ENCODE measurements at places on chromosomes 6 and 20. TPM values are rescaled to one million over a fixed set of nuclear protein-coding genes. Genes with fewer than 3 reads are reported as not detected.

TNNC2 gene
- total RNA-seq, result not detected

MED23 gene
- total RNA-seq, result 20.1 TPM

MEI4 gene
- 0.11 TPM for total RNA-seq

IMPG1 gene
- not detected for total RNA-seq

TMEM200A gene
- total RNA-seq, result not detected

KIAA0408 gene
- total RNA-seq, result 5.9 TPM

GNAS-AS1 gene
- 1.3 TPM for total RNA-seq

NOX3 gene
- not detected for total RNA-seq

HECA gene
- 11.8 TPM for total RNA-seq

GRCh38 chr20:1002682-1003561, 811 bp upstream of the RSPO4 start:
- DNase-seq, result peak; percentile 23

GRCh38 chr20:38181207-38181801, 16.2 kb upstream of the TGM2 start:
- peak; percentile 55 for DNase-seq

- no peak for DNase-seq
Observed at GRCh38 chr6:46130666-46131065, 877 bp downstream of the ENPP4 start.

- no peak for DNase-seq
Observed at GRCh38 chr6:90180526-90180925, 116.1 kb downstream of the BACH2 start.

DNA sequence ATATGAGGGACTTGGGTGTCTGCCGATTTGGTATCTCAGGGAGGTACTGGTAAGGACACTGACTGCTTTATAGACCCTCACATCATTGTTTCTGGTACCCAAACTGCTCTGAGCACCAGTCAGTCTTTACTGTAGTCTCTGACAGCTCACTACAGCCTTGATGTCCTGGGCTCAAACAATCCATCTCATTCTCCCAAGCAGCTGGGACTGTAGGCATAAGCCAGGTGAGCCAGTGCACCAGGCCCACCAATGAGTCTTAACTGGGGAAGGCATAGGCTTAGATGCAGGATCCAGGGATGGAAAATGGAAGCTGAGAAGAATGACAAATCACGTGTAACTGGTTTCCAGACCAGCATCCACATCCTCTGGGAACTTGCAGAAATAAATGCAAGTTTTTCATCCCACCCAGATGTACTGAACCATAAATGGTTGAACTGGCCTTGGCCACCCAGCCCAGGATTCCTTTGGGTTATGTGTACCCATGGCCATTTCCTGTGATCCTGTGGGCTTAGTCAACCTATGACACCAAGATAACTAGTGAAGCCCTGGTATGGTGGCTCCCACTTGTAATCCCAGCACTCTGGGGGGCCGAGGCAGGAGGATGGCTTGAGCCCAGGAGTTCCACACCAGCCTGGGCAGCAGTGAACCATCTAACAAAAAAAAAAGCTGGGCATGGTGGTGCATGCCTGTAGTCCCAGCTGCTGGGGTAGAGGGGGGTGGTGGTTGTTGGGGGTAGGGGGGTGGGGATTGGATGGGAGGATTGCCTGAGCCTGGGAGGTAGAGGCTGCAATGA, 5.8 kb downstream of the TUBB start:
- peak; percentile 86 for DNase-seq

DNA sequence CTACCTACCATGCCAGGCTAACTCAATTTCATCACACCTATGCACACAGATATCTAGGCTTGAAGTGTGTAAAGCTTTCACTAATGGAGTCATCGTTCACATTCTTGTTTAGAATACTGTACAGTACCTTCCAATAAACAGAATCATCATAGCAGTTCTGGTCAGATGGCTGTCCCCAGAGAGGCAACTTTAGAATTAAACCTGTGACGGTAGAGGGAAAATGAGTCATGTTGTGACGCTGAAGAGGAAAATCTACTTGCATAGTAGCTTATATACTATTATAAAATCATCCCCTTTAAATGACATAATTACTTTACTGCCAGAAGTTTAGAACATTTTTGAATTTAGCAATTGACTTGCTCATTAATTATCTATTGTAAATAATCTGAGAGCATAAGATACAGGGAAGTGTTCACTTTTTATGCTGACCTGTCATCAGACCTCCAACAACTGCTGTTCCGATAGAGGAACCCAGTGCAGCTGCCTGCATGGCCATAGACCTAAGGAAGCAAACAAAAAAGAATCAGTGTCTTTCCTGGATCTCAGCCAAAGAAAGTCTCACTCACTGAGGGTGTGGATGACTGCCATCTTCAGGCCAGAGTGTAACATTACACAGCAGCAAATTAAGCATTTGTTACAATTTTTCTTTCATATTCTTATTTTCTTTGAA, 29.8 kb downstream of the RHAG start:
- peak; percentile 83 for DNase-seq

DNA sequence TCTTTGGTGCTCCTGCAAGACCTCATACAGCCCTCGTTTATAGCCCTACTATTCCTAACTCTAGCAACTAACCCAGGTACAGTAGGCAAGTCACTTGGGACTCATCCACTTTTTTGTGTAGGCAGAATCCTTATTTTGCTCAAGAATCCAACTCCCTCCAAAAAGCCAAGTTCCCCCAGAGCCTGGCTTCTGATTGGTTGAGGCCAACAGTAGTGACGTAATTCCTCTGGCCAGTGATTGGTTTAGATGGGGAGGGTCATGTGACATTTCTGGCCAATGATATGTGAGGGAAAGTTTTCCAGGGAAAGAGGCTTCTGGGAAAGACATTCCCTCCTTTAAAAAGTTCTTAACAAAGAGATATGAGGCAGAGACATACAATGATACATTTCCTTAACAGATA, 32.1 kb downstream of the KIAA1755 start:
- DNase-seq, result no peak

DNA sequence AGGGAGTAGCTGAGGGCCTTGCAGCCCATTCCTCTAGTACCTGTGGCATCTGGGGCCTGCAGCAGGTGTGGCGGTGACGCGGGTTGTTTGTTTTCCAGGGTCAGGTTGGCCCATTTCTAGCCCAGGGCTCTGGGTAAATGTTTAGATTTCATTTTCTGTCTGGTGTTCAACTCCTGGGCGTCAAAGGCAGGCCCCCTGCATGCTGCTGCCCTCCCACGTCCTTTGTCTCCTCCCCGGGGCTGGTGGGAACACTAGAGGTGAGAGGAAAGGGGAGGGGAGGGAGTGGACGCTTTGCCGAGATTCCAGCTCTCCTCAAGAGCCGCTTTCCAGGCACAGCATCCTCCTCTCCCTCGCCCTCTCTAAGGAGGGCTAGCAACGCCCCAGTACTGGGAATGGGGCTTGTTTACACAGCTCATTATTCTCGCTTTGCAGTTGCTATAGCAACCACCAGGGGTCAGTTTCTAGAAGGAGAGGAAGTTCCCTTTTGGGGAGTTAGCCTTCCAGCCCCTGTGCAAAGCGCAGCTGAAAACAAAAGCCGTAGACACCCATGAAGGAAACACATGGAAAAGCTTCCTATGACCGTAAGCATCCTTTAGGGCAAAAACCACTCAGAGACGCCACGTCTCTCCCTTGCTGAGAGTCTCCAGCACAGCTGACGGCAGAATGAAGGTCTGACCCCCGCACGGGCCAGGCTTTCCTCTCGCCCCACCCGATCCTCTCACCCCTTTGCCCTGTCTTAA, 170.6 kb downstream of the LY86 start:
- peak; percentile 44 for DNase-seq

- DNase-seq, result no peak
Observed at GRCh38 chr20:24668791-24669190, 199.4 kb downstream of the SYNDIG1 start.

DNA sequence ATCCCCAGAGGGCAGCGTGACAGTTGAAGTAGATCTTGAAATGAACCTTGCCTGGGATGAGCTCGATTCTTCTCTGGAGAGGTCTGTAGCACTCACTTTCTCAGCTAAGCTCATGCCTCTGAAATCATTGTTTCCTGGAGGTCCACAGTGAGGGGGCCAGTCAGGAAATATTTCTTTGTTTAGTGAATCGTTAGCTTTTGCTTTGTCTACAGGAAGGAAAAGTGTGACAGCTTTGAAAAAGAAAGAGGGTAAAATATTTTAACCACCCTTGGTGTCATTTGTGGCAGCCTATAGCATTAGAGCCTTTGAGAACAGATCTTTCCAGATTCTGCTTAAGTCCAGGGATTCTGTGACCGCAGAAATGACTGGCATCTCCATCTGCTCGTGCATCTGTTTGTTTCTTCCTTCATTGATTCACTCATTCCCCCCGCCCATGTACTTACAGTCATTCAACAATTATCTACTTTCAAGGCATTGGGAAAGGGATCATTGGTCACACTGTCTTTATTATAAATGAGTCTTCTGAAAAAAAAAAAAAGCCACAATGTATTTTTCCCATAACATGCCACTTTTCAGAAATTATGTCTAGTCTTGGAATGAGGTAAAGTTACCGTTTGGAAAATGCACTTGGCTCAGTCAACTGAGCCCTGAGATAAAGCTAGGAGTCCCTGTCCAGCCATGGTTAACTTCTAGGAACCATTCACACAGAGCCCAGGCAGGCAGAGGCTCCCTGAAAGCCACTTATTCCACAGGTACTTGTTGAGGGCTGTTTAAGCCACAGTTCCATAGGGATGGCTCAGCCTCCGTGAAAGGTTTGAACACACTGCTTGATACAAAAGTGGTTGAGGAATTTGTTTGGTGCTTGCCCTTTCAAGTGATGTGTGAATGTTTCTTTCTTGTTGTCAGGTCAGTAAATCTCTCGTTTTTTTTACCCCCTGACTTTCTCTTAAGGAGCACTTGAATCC, 86.0 kb downstream of the TIAM2 start:
- no peak for DNase-seq

- peak; percentile 83 for DNase-seq
Observed at GRCh38 chr20:50267041-50267865, 76.6 kb downstream of the CEBPB start.

- DNase-seq, result no peak
Observed at GRCh38 chr6:140036196-140036595, 661.7 kb upstream of the CITED2 start.

GRCh38 chr20:1567392-1568162, 10.1 kb upstream of the SIRPD start:
- peak; percentile 7 for DNase-seq

GRCh38 chr6:106064756-106065155, 21.4 kb upstream of the PRDM1 start:
- no peak for DNase-seq

DNA sequence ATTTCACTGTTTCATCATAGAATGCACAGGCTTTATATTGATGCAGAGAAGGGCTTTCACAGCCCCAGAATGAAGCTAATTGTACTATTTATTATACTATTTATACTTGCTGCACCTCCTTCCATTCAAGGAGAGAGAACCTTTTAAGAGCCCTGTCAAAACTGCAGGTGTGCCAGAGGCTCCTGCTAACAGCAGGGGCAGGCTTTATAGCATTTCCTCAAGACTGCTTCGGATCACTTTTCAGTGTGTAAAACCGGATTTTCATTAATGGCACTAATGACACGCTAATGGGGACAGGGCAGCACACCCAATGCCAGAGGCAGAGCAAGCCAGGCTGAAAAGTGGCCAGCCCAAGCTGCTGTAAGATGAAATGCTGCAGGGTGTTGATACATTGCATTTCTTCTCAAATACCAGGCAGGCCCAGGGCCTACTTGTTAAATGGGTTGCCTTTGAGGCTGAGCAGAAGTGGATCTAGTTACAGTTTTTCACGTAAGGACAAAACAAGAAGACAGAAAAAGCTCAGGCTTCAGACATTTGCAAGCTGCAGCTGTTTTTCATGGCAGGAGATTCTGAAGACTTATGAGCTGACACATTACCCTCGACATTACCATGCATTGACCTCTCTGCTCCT, 487.7 kb upstream of the BTBD3 start:
- DNase-seq, result no peak

- DNase-seq, result no peak
Observed at GRCh38 chr6:167975458-167975857, 22.0 kb upstream of the KIF25 start.

DNA sequence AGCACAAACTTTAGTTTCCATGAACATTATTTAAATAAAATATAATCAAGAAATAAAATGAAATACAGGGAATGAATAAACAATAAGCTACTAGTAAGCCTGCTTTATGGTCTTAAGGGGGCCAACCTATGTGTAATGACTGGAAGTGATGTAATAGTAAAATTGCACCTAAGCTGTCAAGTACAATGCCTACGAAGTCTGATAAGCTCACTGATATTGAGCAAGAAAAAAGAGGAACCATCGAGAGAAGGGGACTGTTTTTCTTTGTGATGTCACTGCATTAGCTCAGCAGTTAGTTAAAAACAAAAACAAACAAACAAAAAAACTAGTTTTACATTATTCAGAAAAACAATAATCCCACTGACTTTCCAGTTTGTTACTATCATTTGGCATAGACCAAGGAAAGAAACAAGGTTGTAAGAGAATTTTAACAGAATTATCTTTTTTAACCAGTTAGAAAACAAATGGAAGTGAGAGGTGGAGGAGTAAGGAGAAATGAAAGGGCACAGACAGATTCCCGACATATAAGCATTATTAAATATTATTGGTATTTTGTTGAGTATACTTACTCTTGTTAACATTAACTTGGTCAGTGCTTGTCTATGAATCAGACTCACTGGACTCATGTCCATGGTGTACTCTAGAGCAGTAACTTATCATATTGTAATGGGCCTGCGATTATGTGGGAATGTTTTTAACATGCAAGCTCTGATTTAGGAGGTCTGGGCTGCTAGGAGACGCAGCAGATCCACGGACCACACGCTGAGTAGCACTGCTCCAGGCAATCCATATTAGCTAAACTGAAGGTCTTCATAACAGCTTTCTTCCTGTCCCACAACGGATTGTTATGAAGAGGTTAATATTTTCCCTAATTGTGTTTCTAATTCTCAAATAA, 99.6 kb upstream of the HMGCLL1 start:
- DNase-seq, result peak; percentile 61
